ENCODE measurements at places on chromosomes 13 and 19.

DNA sequence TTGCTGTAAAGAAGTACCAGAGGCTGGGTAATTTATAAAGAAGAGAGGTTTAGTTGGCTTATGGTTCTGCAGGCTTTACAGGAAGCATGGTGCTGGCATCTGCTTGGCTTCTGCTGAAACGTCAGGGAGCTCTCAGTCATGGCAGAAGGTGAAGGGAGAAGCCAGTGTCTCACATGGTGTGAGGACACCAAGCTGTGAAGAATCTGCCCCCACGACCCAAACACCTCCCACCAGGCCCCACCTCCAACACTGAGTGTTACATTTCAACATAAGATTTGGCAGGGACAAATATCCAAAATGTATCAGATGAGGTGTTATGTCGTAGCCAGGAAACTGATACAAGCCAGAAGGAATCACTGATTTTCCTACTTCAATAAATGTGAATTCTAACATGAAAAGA, 136.5 kb downstream of the CYSLTR2 start:
- no peak for DNase-seq

- DNase-seq, result no peak
These were observed 69.7 kb upstream of the GPR183 start for GRCh38 chr13:99376924-99377323.

GRCh38 chr13:39144941-39145533, 106.8 kb downstream of the NHLRC3 start:
- DNase-seq, result no peak

DNA sequence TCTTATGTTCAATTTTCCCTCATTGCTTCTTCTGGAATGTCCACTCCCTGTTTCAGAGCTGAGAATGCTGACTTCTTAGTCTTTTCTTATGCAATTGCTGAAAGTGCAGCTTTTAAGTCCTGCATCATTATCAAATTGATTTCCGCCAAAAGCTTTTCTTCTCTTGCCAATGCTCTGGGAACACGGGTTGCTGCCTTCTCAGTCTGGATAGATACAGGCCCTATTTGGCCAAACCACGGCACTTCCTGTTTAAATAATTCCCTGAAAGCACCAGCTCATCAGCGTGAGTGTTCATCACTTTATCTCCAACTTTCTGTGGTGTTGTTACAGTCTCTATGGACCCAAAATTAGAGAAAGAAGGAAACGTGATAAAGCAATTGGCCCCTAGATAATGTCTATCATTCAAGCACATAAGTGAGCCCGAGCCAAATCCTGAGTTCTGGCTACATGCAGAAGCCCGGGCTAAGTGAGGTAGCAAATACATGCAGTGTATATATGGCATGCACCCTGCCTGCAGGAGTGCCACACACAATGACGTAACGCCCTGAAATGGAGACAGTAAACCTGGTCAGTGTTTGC, 85.7 kb downstream of the CYSLTR2 start:
- DNase-seq, result no peak

DNA sequence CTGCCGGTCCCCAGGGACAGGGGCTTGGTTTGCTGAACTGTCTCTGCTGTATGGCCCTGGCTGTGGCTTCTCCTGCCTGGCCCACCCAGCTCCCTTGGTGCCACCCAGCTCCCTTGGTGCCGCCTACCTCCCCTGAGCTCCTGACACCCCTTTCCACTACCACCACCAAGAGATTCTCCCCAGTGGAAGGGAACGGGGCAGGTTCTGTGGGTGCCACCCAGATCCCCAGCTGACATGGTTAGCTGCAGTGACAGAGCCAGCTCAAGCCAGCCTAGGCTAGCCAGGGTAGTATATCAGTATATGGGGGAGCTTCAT, 28.5 kb upstream of the POP4 start:
- DNase-seq, result no peak

GRCh38 chr13:36536546-36536945, 104.3 kb downstream of the CCNA1 start:
- DNase-seq, result no peak

GRCh38 chr19:14763497-14764145, 14.7 kb downstream of the ADGRE2 start:
- DNase-seq, result no peak

- no peak for DNase-seq
These were observed 949.6 kb upstream of the SLC10A2 start for GRCh38 chr13:104015646-104016396.

GRCh38 chr13:24541127-24541475, 28.5 kb upstream of the PARP4 start:
- no peak for DNase-seq

DNA sequence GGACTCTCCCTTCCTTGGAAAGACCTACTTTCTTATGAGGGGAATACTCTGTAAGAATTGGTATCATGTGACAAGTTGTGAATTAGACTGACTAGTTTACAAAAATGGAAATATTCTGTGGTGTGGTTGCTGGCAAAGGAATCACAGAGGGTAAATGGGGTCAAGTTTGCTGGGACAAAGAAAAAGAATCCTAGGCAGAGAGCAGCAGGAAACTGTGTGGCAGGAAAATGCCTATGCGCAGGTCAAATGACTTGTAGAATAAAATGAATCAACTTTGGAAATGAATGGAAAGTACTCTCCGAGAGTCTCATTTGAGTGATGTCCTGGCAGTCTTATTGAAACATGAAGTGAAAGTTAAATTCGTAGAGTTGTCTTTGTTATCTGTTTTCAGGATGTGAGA, 1250.7 kb downstream of the UQCRFS1 start:
- DNase-seq, result no peak

DNA sequence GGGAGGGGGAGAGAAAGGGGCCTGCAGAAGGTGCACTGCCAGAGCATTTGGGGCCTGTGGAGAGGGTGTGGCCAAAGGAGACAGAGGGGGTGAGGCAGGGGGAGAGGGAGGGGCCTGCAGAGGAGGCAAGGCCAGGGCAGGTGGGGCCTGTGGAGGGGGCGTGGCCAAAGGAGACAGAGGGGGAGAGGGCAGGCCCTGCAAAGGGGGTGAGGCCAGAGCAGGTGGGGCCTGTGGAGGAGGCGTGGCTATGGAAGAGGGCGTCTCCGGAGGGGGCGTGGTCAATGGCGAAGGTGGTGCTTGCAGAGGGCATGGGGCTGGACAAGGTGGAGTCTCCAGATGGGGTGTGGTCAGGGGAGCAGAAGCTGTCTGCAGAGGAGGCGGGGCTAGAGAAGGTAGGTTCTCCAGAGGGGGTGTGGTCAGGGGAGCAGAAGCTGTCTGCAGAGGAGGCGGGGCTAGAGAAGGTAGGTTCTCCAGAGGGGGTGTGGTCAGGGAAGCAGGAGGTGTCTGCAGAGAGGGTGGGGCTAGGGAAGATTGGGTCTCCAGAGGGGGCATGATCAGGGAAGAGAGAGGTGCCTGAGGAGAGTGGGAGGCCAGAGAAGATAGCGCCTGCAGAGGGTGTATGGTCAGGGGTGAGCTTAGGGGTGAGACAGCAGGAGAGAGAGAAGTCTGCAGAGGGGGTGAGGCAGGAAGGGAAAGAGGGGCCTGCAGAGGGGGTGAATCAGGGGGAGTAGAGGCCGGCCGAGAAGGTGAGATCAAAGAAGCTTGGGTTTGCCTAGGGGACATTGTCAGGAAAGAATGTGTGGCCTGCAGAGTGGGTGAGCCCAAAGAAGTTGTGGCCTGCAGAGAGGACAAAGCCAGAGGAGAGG, 3.4 kb downstream of the PRR36 start:
- DNase-seq, result no peak

- DNase-seq, result no peak
These were observed 43.7 kb upstream of the F7 start for GRCh38 chr13:113061796-113062425.

DNA sequence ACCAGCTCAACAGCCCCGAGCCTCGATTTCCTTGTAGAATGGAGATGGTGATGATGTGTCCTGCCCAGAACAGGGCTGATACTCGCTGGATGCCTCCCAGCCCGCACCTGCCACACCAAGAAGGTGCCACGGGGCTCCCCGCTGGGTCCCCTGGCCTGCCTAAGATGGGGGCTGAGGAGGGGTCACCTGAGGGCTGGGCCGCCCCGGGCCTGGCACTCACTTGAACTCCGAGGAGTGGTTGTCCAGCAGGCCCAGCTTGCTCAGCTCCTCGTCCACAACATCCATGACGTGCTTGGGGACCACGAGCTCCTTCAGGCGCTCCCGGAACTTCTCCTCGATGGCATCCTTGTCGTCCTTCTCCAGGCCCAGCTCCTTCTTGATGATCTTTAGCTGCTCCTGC, 14.4 kb downstream of the LONP1 start:
- DNase-seq, result no peak

- no peak for DNase-seq
These were observed 34.0 kb upstream of the SPRY2 start for GRCh38 chr13:80374901-80375300.

DNA sequence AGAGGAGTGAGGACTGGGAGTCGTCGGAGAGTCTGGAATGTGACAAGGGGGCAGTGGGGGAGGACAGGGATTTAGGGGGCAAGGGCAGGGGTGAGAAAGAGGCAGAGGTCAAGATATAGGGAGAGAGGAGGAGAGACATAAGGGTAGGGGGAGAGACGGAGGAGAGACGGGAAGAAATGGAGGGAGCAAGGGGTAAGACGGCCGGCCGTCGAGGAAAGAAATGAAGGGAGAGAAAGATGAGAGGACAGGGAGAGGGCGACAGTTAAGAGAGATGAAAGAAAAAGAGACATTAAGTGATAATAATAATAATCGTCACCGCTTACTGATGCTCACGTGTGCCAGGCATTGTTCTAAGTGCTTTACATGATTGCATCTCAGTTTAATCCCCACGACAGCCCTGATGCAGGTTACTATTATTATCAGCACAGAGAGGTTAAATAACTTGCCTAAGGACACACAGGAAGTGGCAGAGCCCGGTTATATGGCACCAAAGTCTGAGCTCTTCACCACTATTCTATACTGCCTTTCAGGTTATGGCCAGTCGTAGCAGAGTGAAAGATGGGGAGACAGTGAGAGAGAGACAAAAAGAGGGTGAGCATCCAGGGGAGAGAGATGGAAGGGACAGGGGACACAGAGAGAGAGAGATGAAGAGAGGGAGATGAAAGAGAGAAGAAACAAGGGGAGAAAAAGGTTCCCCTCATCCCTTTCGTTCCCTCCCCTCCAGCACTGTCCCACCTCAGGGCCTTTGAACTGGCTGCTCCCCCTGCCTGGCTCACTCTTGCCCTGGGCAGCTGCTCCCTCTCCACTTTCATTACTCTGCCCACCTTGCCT, 13.6 kb downstream of the C19orf81 start:
- no peak for DNase-seq

- no peak for DNase-seq
These were observed 2.3 kb upstream of the U2AF2 start for GRCh38 chr19:55652311-55653128.

GRCh38 chr19:49534632-49535385, 7.0 kb downstream of the RCN3 start:
- no peak for DNase-seq

GRCh38 chr13:51955281-51955771, 55.9 kb downstream of the ATP7B start:
- no peak for DNase-seq

DNA sequence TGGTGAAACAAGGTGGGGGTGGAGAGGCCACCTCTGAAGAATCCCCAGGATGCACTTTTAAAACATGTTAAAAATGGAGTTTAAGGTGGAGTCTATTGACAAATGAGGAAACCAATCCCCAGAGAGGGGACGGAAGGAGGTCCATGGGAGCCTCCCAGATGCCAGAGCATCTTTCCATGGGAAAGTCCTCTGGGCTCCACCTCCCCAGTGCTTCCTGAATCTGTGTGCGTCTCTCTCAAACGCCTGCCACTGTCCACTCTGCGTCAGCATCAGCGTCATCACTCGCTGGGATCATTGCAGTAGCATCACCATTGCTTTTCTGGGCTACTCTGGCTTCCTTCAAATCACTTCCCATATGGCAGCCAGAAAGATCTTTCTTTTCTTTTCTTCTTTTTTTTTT, 6.2 kb downstream of the GPR4 start:
- no peak for DNase-seq
